Right ventricle myocardium inferior (tissue), 1 donor: ENCODE measurements at places on chromosomes 7 and 10. TPM values are rescaled to one million over a fixed set of nuclear protein-coding genes. Genes with fewer than 3 reads are reported as not detected.

- DNase-seq: peak; percentile 9
Measured at GRCh38 chr7:143368387-143368786, 5.9 kb upstream of the FAM131B start.

GRCh38 chr7:26704036-26704435 is 160.4 kb downstream of the SKAP2 start:
- DNase-seq: no peak

WEE2 gene
- not detected for total RNA-seq

- peak; percentile 50 for DNase-seq
Measured at GRCh38 chr10:4391683-4392082, 434.3 kb upstream of the AKR1E2 start.

- no peak for DNase-seq
Measured at GRCh38 chr10:128624656-128625530, 498.7 kb upstream of the MKI67 start.

DNA sequence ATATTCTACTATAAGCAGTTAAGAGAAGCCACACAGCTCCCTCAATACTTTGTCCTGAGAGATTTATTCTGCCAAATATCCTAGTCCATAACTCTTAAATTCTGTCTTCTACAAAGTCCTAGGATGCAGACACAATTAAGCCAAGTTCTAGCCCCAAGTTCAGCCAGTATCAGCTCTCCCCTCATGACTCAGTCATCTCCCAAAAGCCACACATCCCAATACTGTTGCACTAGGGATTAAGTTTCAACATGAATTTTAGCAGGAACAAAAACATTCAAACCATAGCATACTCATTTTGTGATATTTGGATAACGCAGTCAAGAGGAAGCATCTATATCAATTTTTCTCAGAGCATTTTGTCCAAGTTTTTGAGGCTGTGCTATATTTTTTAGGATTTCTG is 277.4 kb downstream of the FZD1 start:
- DNase-seq: no peak

WNT8B gene
- total RNA-seq: not detected

PGAM2 gene
- total RNA-seq: 1,123 TPM

GPR26 gene
- not detected for total RNA-seq

DNA sequence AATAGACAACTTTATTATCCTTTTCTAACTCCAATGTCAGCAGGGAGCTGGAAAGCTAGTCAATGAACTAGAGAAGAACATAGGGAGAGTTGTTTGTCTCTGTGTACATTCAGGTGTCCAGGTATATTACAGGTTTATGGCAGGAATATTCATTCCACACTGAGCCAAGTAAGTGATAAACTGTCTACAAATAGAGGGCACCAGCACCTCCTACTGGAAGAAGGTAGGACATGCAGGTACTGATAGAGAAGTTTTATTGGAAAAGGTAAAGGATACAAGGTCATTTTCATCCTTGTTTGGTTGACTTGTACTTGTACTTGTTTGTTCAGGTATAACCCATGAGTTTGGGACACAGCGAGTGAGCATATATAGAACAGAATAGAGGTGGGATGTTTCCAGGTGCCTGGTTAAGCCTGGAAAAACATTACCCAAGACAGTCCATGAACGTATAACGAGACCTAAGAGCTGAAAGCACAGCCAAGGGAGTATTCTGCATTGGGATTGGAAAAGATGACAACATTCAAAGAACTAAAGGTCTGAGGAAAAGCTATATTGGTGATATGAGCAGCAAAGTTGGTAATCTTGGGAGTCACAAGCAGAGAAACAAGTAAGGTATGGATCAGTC is 61.4 kb upstream of the PPP1R3C start:
- no peak for DNase-seq

GRCh38 chr7:122577449-122578003 is 121.4 kb downstream of the RNF133 start:
- DNase-seq: no peak

DNA sequence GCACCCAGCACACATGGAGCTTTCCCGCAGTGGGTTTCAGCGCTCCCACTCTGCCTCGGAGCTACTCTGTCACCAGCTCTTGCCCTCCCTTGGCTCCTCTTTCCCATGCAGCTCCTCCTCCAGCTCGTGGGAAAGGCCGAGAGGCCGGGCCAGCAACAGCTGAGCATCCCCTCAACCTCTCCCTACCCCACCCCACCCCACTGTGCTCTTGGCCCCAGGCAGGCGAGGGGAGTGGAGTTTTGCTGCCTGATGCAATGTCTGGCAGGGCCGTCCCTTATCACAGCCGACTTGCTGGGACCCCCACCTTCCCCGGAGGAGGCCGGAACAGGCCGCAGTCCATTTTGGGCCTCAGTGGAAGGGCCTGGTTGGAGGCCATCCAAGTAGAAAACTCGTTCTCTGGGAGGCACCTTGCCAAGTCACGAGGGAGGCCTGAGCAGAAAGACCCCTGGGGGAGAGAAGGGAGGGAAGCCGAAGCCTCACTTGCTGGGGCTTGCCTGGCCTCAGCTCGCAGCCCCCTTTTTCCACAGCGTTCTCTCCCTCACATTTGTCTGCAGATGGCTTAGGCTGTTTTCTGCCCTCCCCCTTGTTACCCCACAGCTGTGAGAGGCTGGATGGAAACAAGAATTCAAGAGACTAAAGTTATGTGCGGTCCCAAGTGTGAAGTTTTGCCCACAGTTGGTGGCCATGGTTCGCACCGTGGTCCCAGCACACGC is 35.3 kb downstream of the CHST3 start:
- peak; percentile 91 for DNase-seq

- no peak for DNase-seq
Measured at GRCh38 chr10:112382515-112383235, 8.8 kb downstream of the ACSL5 start.

DNA sequence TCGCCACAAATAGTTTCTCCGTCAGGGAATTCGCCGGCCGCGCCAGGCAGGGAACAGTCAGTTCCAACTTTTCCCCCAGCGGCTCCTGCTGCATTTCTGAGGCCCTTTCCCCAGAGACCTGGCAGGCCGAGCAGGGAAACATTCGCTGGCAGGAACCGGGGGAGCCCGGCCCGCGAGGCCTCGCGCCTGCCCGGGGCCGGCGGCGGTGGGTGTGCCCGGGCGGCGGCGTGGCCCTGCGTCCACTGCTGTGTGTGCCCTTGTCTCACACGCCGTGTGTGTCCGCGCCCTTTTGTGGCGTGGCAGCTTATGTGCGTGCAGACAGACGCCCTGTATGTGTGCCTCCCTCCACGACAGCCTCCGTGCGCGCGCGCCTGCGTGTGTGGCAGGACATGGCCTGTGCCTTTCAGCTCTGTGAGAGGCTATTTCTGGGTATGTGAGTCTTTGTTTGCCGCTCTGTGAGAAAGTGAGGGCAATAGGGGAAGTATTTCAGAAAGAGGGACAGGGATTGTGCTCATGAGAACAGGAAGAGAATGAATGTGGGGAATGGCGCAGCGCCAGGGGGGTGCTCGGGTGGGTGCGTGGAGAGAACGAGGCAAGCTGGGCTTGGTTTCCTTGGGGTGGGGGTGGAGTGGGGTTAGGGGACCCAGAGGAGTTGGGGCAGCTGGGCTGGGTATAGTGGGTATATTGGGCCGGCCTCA is 689 bp upstream of the SMARCD3 start:
- DNase-seq: peak; percentile 90

DNA sequence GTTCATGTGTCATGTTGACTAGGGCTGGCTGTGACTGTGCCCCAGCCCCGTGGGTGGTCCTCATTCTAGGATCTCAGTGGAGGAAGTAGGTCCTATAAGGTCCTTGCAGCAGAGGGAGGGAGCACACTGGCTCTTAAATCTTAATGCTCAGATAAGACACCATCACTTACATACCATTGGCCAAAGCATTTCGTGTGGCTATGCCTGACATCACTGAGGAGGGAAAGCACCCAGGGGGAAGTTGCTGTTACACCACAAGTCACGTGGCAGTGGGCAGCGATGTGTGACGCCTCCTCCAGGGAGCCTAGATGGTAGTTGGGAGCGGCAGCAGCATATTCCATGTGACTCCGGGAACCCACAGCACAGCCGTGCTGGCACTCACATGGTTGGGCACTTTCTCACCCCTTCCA is 224.7 kb upstream of the SH2B2 start:
- DNase-seq: no peak

DNA sequence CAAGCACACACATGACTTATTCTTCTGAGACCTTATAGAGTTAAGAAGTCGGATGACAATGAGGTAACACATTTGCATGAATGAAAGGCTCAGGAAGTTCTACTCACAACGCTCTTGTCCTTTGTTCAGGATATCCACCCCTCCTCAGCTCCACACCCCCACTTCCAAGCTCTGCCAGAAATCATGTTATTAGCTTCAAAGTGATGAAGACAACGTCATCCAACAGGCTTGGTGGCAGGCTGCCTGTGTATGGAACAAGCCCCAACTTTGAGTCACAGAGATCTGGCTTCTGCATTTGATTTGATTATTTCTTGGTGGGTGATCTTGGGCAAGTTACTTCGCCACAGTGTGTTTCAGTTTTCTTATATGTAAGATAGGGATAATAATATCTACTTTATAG is 12.4 kb upstream of the BMPER start:
- no peak for DNase-seq

GRCh38 chr10:53898532-53898931 is 902.5 kb downstream of the PCDH15 start:
- no peak for DNase-seq

SFRP4 gene
- 0.32 TPM for total RNA-seq
